ENCODE measurements at places on chromosomes 6 and 20.

- no peak for DNase-seq
Measured at GRCh38 chr6:105301072-105301503, 101.8 kb downstream of the PREP start.

- no peak for DNase-seq
Measured at GRCh38 chr6:157092736-157093135, 230.6 kb downstream of the TMEM242 start.

DNA sequence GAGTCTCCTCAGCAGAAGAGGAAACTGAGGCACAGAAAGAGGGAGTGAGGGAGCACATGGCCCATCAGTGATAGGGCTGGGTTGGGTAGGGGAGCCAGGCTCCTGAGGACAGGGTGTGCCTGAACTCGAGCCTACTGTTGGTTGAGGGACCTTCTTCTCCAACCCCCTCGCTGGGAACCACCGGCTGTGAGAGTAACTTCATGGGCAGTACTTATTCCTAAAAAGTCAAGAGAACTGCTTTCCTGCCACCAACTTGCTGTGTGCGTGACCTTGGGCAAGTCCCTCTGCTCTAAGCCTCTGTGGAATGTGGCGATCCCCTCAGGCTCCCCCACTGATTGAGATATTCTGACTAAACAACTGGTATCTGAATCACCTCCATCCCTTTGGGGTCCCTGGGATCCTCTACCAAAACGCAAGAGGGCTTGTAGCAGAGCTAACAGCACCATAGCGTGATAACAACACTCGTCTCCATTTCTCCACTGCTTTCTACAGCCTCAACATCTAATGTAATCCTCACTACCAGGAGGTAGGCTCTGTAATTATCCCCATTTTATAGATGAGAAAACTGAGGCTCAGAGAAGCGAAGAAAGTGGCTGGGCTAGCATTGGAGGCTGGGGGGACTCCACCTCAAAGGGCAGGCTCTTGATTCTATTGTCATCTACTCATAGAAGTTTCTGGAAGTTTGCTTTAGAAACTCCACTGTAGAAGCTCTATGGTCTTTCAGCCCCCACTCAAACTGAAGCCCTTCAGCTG is 76.0 kb downstream of the JPH2 start:
- DNase-seq, result no peak

DNA sequence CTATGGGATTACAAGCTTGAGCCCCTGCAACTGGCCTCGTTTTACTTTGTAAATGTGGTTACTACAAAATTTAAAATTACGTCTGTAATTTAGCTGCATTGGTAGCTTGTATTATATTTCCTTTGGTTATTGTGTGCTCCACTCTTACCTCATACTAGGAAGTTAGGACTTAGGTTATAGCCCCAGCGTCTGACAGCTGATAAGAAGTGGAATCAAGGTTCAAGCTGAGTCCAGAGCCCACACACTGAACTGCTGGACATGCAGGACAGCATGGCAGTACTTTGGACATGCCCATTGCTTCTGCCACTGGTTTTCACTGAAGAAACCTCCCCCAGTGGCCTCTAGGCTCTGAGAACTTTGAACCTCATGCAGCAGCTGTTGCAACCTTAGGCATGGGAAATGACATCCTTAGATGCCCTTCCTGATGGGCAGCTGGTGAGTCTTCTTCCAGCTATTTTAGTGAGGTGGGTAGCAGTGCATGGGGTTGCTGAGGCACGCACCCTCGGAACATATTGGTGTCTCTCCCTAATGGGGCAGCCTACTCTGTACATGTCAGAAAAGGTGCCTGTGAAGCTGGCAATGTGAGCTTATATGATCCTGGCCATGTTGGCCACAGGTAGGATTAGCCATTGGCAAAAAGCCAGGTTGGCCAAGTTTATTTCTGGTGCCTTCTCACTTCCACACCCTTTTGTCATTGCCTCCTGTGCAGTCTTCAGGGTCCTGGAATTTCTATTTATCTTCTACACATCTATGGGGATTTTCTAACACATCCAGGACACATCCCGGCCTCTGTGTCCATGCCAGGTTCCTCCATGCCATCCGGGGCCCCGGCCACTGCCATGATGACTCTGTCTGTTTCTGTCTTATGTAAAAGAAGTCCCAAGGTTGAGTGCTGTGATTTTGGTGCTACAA is 85.3 kb downstream of the CDS2 start:
- DNase-seq, result no peak

GRCh38 chr6:124496334-124496733 is 465.9 kb upstream of the RNF217 start:
- DNase-seq, result no peak

- DNase-seq, result no peak
Measured at GRCh38 chr20:36285746-36286447, 20.2 kb upstream of the DLGAP4 start.

GRCh38 chr20:61569825-61570224 is 317.8 kb downstream of the CDH4 start:
- no peak for DNase-seq

GRCh38 chr6:41021832-41022231 is 17.2 kb downstream of the UNC5CL start:
- DNase-seq, result peak; percentile 12

GRCh38 chr6:159966981-159967380 is 1.9 kb upstream of the IGF2R start:
- DNase-seq, result no peak

- peak; percentile 89 for DNase-seq
Measured at GRCh38 chr20:17538517-17539170, 7.5 kb upstream of the BFSP1 start.

GRCh38 chr6:85453490-85453889 is 3.6 kb downstream of the NT5E start:
- no peak for DNase-seq

- peak; percentile 20 for DNase-seq
Measured at GRCh38 chr6:164097551-164098398, 683.3 kb downstream of the QKI start.

- DNase-seq, result no peak
Measured at GRCh38 chr6:139568151-139568955, 193.9 kb upstream of the CITED2 start.

GRCh38 chr20:24911461-24911860 is 37.6 kb upstream of the CST7 start:
- DNase-seq, result no peak

- peak; percentile 8 for DNase-seq
Measured at GRCh38 chr6:146582857-146583256, 15.9 kb upstream of the ADGB start.

- DNase-seq, result peak; percentile 60
Measured at GRCh38 chr6:21064756-21065340, 528.7 kb upstream of the SOX4 start.

DNA sequence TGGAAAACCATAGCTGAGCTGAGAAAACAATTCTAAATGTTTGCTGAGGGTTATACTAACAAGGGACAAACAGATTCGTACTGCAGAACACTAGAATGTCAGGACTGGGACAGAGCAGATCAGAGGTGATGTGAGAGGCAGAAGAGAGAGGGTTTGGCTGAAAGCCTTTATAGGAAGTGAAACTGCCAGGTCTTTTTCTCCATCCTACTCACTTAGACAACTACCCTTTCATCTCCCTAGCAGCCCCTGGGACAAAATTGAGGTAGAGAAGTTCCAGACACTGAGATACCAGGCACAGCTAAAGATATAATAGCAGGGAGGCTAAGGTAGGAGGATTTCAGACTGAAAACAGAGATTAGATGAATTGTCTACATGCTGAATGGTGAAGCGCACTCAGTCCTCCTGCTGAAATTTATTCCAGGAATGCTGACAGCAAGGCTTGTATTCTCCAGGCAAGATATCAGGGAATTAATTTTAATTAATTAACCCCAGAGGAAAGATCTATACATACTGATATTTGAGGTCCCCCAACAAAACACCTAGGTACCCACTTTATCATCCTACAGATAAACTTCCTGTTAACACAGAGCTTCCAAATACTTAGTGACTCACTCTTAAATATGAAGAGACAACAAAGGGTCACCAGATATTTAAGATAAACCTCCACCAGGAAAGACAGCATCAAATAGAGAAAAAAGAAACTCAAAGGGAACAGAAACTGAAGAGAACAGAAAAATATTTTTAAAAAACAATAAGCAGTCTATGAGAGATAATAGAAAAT is 12.6 kb upstream of the EIF2S2 start:
- DNase-seq, result no peak

- no peak for DNase-seq
Measured at GRCh38 chr20:47066484-47067270, 172.0 kb downstream of the EYA2 start.

DNA sequence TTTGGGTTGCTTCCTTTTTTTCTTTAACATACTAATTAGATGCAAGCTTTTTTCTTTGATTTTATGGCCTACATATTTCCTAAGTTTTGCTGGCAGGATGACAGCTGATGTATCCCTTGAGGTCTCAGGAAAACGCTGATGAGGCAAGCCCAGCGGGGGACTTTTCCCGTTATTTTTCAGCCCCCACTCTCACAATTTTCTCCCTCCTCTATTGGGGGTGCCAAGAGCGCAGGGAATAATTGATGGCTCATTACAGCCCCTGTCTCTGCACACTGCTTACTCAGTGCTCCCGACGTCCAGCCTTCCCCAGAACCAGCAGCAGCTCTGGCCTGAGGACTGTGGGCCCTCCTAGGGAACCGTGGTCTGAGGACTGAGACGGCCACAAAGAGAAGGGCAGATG is 38.6 kb upstream of the VSTM2L start:
- no peak for DNase-seq

DNA sequence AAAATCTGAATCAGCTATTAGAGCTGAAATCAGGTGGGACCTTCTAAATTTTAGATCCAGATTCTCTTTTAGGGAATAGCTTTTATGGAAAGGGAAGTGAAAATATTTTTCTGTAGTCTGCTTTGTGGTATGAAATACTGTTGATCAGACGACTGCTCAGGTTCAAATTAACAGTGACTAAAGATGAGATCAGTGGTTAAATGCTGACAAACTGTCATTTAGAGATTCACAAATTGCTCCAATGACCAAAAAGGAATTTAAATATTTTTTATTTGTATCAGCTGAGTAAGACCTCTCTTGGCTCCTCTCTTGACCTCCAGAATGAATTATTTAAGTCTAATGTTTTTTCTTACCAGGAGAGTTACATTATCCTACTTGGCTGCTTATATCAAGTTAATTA is 77.3 kb downstream of the KCNQ5 start:
- no peak for DNase-seq

GRCh38 chr6:168645326-168645725 is 204.3 kb downstream of the SMOC2 start:
- DNase-seq, result peak; percentile 76

DNA sequence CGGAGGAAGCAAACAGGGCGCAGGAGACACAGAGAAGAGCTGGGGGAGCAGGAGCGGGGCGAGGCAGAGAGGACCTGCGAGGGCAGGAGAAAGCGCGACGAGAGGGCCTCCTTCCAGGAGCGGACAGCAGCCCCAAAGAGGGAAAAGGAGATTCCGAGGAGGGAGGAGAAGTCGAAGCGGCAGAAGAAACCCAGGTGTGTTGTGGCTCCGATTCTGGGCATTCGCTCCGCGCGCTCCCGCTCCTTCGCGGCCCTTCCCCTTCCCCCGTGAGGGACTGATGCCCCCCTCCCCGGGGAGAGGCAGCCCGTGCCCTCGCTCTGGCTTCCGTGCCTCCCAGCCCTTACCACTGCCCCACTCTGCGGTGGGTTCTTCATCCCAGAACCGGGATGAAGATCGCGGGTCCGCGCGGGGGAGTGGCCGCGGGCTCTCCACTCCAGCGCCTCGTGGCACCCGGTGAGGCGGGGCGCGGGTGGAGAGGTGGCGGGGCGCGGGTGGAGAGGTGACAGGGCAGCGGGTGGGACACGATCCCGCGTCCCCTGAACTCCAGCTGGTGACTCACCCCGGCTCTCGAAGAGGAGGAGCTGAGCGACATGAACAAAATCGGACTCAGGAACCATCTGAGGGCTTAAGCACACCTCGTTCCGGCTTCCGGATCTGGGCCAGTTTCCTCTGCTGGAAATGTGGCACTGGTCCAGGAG is 22.4 kb downstream of the TMC2 start:
- DNase-seq, result no peak

DNA sequence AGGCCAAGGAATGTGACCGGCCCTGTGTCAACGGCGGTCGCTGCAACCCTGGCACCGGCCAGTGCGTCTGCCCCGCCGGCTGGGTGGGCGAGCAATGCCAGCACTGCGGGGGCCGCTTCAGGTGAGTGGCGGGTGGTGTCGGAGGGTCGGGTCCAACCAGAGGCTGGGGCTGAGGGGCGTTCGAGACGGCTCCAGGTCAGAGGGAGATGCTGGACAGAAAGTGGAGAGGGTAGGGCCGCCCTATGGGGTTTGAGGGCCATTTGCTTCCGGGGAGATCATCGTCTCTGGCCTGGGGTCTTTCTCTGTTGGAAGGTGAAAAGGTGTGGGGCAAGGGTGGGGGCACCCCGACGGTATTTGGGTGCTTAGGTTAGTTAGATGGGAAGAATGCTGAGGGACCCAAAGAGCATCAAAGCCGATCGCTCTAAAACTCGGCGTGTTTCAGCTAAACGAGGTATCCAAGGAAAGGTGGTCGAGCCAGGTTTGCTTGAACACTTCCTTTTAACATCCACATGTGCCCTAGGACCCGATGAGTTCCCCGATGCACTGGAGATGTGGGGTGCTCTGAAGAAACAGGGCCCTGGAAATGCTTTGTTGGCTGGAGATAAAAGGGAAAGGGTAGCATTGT is 691 bp downstream of the ATRN start:
- no peak for DNase-seq
